ENCODE measurements at places on chromosomes 3 and 15.

DNA sequence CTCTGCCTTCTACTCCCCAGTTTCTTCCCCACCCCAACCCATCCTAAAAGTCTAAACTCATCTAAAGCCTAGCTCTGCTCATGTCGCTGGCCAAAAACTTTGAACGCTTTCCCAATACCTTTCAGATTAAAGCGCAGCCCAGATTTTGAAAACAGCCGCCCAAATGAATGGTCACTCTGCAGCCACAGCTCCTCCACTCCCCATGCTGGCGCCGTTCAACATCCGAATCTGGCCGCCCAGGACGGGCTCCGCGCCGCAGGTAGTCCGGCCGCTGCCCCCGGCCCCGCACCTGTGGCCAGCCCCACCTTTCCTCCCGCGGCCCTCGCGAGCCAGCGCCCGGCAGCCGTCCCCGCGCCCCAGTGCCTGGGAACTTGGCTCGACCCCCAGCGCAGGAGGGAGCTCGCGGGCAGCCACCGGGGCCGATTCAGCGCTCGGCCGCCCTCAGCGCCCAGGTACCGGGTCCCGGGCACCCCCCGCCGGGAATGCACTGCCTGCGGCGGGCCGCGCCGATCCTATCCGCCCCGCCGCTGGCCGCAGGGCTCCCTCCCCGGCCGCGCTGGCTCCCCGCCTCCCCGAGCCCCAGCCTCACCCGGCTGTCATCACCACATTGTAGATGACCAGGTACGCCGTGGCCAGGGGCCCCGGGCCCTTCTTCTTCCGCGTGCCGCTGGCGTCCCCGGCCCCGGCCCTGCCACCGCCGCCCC lies 417 bp downstream of the HACD2 start:
- peak overlapping the region; percentile 87 for H3K27ac ChIP-seq
- H3K4me1 ChIP-seq, result peaks cover 25% of the 10 kb centered on the region
- peaks cover 14% of the 10 kb centered on the region for H3K36me3 ChIP-seq

GRCh38 chr15:33506781-33507296 lies 196.1 kb downstream of the RYR3 start:
- H3K4me1 ChIP-seq, result no peaks in the 10 kb centered on the region
- no peak overlapping the region for H3K4me3 ChIP-seq
- no peak for DNase-seq
- H3K36me3 ChIP-seq, result no peaks in the 10 kb centered on the region

DNA sequence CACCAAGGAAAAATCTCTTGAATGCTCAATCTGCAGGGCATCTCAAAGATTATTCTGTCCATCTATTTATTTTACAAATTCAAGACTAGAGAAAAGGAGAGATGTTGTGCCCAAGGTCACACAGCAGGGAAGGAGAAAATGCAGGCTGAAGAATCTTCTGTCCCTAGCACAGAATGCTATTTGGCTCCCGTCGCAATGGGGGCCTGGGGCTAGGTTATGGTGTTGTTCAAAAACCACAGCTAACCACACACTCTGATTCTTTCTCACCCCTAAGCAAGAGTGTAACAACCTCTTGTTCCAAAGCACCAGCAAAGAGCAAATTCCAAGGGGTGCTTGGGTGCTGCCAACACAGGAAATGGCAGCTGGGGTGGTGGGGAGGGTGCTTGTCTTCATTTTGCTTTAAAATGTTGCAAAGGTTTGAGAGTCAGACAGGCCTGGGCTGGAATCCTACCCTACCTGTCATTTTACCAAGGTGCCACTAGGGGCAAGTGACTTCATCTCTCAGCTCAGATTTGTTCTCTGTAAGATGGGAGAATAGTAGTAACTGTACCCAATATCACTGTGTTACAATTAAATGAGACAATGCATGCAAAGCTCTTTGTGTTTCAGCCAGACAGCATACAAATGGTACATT lies 112.5 kb downstream of the ADAMTS9 start:
- H3K4me1 ChIP-seq, result no peaks in the 10 kb centered on the region
- H3K36me3 ChIP-seq, result no peaks in the 10 kb centered on the region
- H3K4me3 ChIP-seq, result no peak overlapping the region
- DNase-seq, result no peak

GRCh38 chr15:70680817-70681216 lies 82.5 kb downstream of the UACA start:
- no peaks in the 10 kb centered on the region for H3K27me3 ChIP-seq
- no peak for DNase-seq
- H3K27ac ChIP-seq, result no peak overlapping the region
- H3K4me1 ChIP-seq, result no peaks in the 10 kb centered on the region

DNA sequence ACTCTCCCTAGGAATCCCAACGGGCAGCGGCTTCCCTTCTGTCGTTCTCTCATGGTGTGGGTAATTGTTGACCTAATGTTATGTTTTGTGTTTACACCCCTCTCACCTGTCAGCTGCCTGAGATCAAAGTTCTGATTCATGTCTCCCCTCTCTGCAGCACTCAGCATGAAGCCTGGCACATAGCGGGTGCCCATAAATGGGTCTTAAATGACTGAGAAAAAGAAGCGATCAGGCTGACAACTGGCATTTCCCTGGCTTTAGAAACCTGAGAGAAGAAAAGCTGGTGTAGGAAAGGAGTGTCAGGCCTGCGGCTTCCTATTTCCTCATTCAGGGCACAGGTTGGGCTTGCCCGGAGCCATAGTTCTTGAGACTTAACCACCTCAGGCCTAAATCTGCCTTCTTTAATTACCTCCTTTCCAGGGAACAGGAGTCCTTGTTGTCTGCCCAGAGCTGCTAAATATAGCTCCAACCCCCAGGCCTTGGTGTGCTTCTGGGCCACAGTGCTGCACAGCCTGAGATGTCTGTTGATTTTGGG lies 31.8 kb downstream of the LPP start:
- H3K4me3 ChIP-seq, result no peak overlapping the region
- peak overlapping the region; percentile 72 for H3K27ac ChIP-seq
- DNase-seq, result peak; percentile 45
- no peaks in the 10 kb centered on the region for H3K36me3 ChIP-seq
- peaks cover 23% of the 10 kb centered on the region for H3K4me1 ChIP-seq

- DNase-seq, result no peak
- H3K4me1 ChIP-seq, result no peaks in the 10 kb centered on the region
- no peak overlapping the region for H3K27ac ChIP-seq
- H3K27me3 ChIP-seq, result no peaks in the 10 kb centered on the region
- H3K4me3 ChIP-seq, result no peak overlapping the region
These were observed 369.4 kb downstream of the MAGI1 start for GRCh38 chr3:65669163-65669875.

DNA sequence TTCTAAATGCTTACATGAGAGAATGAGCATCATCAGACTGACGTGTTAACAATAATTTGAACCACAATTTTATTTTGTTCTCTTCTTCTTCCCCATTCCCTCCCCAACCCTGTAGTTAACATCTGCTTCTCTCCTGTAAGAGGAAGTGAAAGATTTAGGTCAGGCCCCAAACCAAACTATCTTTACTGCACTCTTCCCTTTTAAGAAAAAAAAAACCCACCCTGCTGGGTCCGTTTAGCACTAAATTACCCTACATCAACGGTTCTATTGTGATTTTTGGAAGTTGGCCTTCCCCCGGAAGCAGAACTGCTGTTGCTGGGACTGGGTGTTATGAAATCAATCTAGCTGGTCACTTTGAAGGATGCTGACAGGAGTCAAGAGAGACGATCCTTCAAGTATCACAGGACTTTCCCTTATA lies 49.4 kb downstream of the NFKBIZ start:
- peak overlapping the region; percentile 90 for H3K27ac ChIP-seq
- H3K4me3 ChIP-seq, result peak overlapping the region; percentile 1
- H3K4me1 ChIP-seq, result peaks cover 32% of the 10 kb centered on the region
- DNase-seq, result peak; percentile 86
- H3K27me3 ChIP-seq, result no peaks in the 10 kb centered on the region
- no peaks in the 10 kb centered on the region for H3K36me3 ChIP-seq
